ENCODE measurements at places on chromosomes 5 and 9.

- DNase-seq, result no peak
Measured at GRCh38 chr9:27053369-27054022, 48.0 kb upstream of the LRRC19 start.

DNA sequence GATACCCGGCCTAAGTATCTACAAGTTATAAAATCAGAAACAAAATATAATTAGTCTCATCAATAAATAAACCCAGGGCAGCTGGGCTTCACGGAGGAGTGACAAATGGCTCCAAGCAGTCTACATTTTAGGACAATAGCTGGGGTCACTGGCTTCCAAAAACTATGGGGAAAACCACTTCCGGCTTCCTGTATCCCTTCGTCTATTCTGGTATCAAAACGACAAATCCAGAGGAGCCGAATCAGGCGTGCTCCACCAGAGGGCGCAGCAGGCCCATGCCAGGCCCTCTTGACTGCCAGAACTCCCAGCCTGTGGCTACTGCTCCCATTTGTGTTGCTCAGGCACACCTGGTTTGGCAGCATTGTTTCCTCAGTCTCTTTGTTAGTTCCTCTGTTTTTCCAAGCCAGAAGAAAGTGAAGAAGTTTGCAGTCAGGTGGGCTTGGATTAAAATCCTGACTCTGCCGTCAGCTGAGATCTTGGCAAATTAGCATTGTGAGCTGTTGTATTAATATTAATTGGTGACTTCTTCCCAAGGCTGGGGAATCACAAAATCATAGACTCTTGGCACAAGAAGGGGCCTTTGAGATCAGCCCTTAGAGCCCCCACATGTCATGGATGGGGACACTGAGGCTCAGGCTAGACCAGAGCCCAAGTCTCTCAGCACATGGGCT lies 11.6 kb upstream of the RAB14 start:
- DNase-seq, result peak; percentile 39

- DNase-seq, result no peak
Measured at GRCh38 chr9:17045381-17045940, 89.4 kb upstream of the CNTLN start.

DNA sequence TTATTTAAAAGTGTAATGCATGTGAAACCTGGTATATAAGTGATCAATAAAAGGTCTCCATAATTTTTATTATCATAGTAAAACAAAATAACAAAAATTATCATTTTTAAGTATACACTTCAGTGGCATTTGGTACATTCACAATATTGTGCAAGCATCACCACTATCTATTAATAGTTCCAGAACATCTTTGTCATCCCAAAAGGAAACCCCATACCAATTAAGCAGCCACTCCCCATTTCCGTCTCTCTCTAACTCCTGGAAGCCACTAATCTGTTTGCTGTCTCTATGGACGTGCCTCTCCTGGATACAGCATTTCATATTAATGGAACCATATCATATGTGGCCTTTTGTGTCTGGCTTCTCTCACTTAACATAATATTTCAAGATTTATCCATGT lies 7.6 kb downstream of the OLFML2A start:
- no peak for DNase-seq

DNA sequence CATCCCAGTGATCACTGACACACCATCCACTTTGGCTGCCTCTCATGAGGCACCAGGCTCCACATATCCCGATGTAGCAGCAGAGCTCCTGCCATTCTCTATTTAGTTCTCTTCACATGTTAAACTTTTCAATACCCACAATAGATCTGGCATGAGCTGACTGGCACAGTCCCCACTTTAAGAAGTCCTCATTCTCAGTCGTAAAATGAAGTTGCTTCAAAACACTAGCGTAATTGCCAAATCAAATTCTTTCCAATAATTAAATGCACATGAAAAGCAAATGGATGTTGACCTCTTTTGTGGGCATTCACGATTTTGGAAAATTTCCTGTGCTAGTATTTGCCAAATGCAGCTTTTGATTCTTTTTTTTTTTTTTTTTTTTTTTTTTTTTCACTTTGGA lies 32.4 kb downstream of the HAPLN1 start:
- no peak for DNase-seq

DNA sequence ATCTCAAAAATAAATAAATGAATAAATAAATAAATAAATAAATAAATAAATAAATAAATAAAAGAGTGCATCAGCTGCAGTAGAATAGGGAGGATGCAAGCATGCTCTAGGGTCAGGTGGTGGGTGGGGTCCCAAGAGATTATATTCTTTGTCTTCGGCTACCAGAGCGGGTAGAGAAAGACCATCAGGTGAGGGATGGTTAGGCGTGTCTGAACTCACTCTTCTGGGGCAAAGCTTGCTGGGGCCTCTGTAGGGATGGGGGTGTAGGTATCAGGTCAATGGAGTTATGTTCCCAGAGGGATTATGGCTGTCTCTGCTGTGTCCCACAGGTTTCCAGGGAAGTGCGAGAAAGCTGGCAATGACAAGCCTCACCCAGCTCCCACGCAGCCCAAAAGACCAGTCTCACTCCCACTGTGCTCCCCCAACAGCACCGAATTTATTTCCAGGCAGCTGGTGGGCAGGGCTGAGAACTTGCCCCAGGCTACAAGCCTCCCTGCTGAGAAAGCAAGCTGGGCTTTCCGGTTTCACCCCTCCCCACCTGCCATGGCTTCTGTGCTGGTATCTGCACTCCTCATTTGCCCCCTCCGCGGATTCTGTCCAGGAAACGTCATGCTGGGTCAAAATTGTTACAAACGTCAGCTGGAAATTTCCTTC lies 180.8 kb downstream of the LURAP1L start:
- DNase-seq, result no peak

DNA sequence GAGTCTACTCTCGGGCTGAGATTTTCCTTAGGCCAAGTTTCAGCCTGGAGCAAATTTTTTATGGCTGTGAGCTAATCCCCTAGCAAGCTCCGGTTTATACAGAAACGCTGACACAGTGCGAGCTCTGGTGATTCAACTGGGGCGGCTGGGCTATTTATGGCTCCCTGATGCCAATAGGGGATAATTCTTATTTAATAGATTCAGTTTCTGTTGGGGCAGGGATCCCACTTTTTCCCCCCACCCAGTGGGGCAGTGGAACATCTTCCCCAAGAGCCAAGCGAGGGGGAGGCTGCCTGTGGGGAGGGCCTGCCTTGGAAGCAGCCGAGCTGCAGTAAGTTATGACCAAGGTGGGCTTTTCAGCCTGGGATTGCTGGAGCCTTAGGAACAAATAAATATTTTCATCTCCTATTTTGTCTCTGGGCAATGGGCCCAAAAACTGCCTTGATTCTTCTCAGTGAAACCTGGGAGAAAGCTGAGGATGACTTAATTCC lies 129.1 kb downstream of the MACROH2A1 start:
- no peak for DNase-seq

DNA sequence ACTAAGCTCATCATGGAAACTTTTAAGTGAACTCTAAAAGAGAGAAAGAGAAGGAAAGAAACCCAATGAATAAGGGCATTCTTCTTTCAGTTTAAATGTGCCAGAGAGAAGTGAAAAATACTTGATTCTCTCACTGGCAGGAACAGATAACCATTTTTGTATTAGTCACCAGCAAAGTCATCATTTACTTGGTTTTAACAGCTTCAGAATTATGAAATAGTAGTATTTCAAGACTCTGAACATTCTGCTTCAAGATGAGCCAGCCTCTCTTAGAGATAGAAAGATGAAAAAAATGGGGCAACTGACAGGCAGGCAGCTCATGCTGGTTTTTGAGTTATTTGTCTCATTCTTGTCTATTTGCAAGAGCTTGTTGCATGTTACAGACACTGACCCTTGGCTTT lies 103.5 kb downstream of the GCNT1 start:
- DNase-seq, result no peak

DNA sequence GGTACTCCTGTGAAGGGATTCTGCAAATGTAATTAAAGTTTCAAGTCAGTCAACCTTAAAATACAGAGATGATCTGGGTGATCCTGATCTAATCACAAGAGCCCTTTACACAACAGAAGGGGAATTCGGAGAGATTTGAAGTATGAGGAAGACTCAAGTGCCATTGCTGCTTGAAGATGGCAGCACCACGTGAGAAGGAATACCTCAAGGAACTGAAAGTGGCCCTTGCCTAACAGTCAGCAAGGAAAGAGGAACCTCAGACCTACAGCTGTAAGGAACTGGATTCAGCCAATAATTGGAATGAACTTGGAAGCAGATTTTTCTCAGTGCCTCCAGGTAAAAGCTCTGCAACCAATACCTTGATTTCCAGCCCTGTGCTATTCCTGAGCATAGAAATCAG lies 87.4 kb downstream of the THBS4 start:
- no peak for DNase-seq

DNA sequence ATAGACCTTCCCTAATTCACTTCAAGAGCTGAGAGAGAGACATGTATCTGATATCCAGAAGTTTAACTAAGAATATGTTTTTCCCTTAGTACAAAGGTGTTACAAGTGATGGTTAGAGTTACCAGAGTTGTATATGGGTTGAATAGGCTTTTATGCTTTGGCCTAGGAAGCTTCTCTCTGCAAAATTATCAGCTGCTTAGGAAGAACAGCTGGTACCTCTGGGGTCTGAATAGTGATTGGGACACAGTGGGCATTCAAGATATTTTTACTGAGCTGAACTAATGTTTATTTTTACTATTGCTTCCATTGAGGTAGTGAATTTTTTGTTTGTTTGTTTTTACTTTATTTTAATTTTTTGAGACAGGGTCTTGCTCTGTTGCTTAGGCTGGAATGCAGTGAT lies 67.6 kb upstream of the BASP1 start:
- DNase-seq, result no peak
